Right lung (tissue), 10 donors: ENCODE measurements at places on chromosomes 2 and 18. TPM values are rescaled to one million over a fixed set of nuclear protein-coding genes. Genes with fewer than 3 reads are reported as not detected.

- DNase-seq = no peak
Observed at GRCh38 chr2:140988597-140988996, 1142.2 kb downstream of the LRP1B start.

Gene CXCR1
- 0.08 TPM for polyA plus RNA-seq

Gene RGPD4
- 0.09 TPM for polyA plus RNA-seq

DNA sequence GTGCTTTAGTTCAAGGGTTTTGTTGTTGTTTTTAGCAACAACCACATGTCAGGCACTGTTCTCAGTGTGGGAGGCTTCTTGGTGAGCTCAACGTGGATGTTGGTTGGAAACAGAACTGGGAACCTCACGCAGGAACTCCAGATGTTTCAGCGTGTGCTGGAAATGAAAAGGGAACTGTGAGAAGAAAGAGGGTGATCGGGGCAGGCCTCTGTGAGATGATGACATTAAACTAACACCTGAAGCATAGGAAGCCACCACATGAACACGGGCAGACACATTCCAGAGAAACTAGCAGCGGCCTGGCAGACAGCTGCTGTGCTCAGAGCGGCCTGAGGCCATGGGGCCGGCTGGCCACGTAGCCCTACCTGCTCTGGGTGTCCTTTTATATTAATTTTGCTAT is 66.4 kb downstream of the COA5 start:
- DNase-seq = no peak

Gene C2orf81
- 7.8 TPM for polyA plus RNA-seq
